Sciatic nerve (tissue), 2 donors: ENCODE measurements at places on chromosomes 13 and 19.

DNA sequence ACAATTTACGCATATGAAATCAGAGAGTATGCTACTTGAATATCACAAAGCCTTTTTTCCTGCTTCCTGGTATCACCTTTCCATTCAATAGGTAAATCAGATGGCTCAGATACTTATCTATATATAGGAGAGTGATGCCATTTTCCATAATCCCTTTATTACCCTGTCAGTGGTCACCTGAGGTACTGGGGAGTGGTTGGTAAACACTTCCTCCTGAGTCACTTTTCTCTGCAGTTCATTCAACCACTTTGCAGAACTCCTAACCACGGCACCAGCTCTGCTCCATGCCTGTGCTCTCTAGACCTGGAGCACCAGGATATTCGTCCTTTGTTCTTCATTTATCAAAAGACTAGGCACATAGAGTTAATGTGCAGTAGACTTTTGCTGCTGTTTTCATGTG is 748.5 kb upstream of the KLHL1 start:
- no peak for DNase-seq

- DNase-seq, result no peak
Observed at GRCh38 chr13:43124490-43124889, 101.1 kb downstream of the DNAJC15 start.

GRCh38 chr19:18612772-18613588 is at the start of gene TMEM59L:
Gene TMEM59L (plus strand): TSS chr19:18612870. CDS start chr19:18612959, 89 bp downstream.
- DNase-seq, result no peak

DNA sequence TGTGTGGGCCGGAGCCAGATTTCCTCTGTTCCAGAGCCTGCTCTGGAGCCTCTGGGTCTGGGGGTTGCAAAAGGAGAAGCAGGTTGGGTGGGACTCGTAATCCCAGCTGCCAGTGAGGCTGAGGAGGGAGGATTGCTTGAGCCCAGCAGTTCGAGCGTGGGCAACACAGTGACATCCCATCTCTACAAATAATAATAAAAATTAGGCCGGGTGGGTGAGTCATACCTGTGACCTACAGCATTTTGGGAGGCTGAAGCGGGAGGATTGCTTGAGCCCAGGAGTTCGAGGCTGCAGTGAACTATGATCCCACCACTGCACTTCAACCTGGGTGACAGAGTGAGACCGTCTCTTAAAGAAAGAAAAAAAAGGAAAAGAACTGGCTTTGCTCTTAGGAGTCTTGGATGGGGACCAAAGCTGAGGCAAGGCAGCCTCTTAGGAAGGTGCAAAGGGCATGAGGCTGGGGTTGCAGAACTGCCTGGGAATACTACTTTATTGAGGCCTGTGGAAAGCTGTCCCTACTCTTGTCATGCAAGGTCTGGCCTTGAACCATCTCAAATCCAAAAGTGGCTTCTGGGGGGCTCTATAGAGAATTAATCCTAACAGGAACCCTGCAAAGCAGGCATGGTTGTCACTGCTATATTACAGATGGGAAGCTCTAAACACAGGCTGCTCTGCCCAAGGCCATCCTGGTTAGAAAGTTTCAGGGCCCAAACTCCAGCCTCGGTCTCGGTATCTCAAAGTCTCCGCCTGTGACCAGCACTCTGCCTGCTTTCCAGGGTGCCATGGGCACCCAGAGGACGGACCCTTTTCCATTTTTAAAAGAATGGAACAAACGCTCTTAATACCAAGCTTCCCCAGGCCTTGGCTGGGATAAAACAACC is 880 bp upstream of the C19orf12 start:
- DNase-seq, result no peak

DNA sequence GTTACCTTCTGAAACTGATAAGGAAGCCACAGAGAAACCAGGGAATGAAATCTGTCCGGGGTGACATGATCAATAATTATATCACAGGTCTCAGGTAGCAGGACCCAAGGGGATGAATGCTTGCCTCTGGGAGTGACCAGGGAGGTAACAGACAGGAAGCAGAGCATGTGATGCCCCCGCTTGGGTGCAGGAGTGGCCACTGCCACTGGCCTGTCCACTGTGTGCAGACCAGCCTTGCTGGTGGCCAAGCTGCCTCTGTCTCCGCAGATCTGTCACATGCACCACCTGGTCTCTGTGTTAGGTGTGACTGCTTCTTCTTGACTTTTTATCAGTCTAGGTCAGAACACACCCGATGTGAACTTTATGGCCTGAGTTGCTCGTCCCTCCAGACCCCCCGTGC is 71.8 kb downstream of the PEPD start:
- DNase-seq, result no peak

DNA sequence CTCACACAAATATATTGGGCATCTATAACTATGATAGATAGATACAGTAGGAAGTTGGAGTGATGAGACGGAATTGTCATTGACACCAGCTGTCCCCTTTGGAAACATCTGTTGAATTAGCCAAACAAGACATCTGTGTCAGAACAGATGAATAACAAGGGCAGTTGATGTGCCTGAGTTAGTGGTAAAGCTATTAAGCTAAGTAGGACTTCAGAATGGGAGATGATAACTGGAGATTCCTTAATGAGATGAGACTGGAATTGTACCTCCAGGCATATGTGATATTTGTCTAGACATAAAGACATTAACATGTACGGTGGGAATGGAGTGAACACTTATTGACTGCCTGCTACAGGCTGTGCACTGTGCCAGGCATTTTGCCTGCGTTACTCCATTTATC is 78.7 kb downstream of the MBNL2 start:
- no peak for DNase-seq

DNA sequence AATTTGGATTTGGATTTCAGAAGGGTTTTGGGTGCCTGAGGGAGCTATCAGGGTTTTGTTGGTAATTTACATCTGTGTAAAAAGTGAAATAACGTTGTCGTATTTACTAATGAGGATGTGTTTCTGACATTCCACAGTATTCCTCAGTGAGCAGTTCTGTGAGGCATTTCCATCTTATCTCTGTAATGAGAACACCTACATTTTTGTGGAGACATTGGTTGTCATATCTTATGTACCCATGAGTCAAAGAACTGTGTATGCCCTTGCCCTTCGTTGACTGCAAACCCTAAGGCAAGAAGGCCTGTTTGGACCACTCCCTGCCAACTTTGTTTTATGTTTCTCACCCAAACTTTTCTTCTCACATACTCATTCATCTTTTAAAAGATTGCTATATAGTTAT is 14.2 kb upstream of the IL17D start:
- no peak for DNase-seq

DNA sequence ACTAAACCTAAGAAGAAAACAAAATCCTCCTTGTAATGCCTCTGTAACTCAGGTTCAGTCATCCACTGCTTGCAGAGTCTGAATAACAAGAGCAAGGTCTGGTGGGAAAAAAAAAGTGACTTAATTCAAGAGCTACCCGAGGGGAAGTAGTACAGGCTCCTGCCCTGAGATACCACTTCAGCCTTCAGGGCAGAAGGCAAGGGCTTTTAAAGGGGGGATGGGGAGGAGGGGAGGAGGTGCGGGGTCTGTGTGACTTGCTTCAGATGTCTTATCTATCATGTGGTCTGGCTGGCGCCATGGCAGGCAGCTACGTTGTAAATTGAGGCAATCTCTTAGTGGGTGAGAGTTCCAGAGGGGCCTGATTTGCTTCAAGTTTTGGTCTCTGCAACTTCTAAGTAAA is 66.7 kb downstream of the LRRC63 start:
- no peak for DNase-seq

- peak; percentile 90 for DNase-seq
Observed at GRCh38 chr19:1104311-1105007, 665 bp downstream of the GPX4 start.
